ENCODE measurements at places on chromosomes 6 and 20.

DNA sequence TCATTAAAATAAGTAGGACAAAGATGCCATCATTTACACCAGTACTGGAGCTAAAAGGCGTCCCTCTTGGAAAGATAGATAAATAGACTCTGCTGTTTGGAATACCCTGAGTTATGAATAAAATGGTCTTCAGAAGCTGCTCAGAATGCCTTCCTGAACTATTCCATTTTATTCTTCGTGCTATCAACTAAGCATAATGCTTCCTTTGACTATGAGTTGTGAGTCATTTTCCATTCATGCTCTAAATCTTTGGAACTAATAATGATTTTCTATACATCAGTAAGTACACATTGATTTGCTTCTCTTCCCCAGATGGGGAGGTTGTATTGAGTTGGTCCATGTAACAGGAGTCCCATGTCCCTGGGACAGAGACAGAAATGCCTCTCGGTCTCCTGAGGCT lies 98.3 kb upstream of the PDE7B start:
- DNase-seq = no peak

DNA sequence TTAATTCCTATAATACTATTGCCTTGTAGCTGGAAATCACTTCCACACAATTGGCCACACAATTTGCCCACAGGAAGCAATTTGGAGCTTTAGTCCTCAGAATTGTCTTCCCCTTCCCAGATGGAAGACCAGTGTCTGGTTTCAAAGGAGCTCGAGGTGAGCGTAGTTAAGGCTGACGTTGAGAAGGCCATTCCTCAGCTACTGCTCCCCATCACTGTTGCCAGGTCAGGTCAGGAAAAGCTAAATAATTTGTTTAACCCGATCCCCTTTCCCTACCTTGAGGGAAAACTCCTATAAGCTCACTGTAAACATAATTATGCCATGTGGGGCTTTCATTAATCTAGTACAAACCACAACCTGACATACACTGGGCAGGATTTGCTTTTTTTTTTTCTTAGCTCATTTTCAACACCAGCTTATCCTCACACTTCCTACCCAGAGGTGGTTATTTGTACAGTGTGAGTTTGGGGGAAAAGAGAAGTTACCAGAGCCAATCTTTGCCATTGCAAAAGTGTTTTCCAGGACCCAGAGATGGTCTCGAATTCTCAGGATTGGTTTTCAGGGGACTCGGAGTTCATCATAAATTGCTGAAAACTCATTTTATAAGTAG lies 242.7 kb downstream of the CLIC5 start:
- DNase-seq = no peak

DNA sequence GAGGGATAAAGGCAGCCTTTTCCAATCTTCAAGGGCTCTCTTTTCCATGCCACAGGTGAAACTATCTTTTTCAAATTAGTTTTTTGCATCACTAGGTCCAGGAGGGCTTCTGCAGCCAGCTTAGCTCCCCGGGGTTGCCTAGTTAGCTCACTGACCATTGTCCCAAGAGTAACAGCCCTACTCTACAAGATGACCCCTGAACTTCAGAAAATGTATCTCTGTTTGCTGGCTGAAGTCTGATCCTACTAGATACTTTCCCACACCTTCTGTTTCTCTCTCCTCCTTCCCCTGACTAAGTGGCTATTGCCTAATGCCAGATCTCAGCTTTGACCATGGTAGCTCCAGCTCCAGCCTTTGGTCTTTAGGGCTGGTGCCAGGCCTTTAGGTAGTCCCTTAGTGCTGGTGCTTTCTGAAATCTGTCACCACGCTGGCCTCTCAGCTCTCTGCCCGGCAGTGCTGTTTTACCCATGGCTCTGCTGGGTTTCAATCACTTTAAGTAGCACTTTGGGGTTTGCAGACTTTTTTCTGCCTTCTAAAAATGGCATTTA lies 255.1 kb downstream of the RNGTT start:
- DNase-seq = no peak

GRCh38 chr6:83824388-83824801 lies 28.8 kb upstream of the RIPPLY2 start:
- DNase-seq = no peak

- no peak for DNase-seq
Measured at GRCh38 chr20:24620937-24621519, 151.6 kb downstream of the SYNDIG1 start.

Data from NCI-H187 (cell line).